ENCODE measurements at places on chromosomes 2 and 18.

GRCh38 chr2:210460322-210461227 is 16.0 kb downstream of the LANCL1 start:
- no peak for DNase-seq

GRCh38 chr2:226760412-226761194 is 39.0 kb downstream of the IRS1 start:
- DNase-seq = no peak

- DNase-seq = no peak
Observed at GRCh38 chr2:223260681-223261080, 208.7 kb downstream of the KCNE4 start.

DNA sequence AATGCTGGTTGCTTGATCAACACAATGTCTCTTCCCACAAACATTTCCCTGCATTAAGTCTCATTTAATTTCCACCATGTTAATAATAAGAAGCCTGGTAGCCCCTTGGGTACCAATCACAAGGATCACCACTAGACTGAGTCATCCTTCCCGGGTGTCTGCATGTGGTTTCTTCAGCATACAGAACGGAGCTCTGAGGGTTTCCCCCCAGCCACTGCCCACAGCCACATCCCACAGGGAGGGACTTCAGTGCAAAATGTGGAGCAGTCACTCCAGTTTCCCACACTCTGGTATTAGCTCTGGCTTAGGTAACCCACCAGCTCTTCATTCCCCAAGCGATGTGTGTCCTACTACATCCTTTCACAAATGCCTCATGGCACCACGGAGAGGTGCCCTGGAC is 42.7 kb upstream of the POLE4 start:
- no peak for DNase-seq
